Stimulated activated CD4-positive, alpha-beta T cell treated with anti-CD3 and anti-CD28 coated beads, Interleukin-12 subunit alpha, Interleukin-12 subunit beta, amount 100 ng/mL, for 4 hours (primary cell): ENCODE measurements at places on chromosomes 13 and 19.

GRCh38 chr13:30895773-30896172, 10.3 kb upstream of the MEDAG start:
- no peak for DNase-seq

GRCh38 chr19:33472226-33472625, 49.4 kb downstream of the PEPD start:
- DNase-seq = no peak

- DNase-seq = no peak
Measured at GRCh38 chr19:39533003-39533512, 406 bp upstream of the EID2B start.

DNA sequence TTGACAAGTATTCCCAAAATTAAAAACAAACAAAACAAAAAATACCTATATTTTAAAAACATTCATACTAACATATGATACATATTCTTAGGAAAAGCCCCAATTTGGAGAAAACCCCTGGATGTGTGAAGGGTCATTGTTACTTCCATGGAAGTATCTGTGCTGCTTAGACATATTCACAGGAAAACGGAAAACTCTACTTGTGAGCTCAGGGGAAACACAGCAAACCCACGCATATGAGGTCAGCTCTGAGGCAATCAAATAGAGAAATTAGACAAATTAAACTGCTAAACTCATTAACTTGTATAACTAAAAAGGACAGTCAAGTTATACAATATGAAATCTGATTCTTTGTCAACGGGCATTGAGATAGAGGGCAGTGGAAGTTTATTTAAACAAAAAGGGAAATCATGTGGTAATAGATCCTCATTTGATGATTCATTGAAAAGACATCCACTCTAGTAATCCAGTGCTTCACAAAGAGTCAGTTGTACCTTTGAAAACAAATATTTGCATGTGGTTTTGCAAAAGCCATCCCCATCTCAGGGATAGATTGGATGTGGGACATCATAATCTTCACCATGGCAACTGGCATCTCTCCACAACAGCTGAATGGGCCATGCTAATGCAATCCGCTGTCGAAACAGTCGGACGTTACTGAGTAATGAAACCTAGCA, 423.4 kb downstream of the ITGBL1 start:
- DNase-seq = no peak

- no peak for DNase-seq
Measured at GRCh38 chr19:34241513-34242337, 12.6 kb upstream of the GARRE1 start.

- no peak for DNase-seq
Measured at GRCh38 chr13:104984296-104984818, 1551.1 kb downstream of the EFNB2 start.

- DNase-seq = no peak
Measured at GRCh38 chr19:55690769-55691545, 15.9 kb downstream of the EPN1 start.

GRCh38 chr13:24764276-24764630, 284 bp downstream of the RNF17 start:
- DNase-seq = no peak

- DNase-seq = no peak
Measured at GRCh38 chr19:29040951-29041350, 172.0 kb downstream of the UQCRFS1 start.

DNA sequence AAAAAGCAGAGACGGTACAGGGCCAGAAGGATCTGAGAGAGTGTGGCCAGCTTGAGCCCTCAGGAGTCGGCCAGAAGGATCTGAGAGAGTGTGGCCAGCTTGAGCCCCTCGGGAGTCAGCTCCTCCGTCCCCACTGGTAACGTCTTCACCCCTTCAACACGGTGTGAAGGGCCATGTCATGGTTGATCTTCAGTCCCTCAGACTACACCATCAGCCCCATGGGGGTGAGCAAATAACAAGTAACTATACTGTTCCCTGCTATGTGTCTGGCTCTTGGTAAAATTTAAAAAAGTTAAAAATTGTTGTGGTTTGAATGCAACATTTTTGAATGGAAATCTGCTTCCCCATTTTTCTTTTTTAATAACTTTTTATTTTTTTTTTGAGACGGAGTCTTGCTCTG, 1.6 kb upstream of the ZNF8 start:
- no peak for DNase-seq

DNA sequence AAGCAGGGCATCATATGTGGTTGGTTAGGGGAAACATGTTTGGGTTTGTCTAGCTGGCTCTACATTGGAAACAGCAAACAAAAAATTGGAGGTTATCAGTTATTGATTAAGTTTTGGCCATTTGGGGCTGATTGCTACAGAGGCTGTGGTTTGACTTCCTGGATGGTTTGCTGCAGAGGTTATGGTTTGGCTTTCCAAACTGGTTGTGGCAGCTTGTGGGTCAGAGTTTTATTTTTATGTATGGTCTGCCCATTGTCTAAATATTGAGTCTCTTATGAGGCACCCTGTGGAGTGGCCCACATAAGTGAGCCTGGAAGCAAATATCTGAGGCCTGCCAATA, 261.6 kb downstream of the GPC5 start:
- DNase-seq = no peak

- no peak for DNase-seq
Measured at GRCh38 chr19:30439310-30439709, 67.1 kb downstream of the ZNF536 start.

- DNase-seq = no peak
Measured at GRCh38 chr19:42461700-42462324, 19.1 kb upstream of the CXCL17 start.

DNA sequence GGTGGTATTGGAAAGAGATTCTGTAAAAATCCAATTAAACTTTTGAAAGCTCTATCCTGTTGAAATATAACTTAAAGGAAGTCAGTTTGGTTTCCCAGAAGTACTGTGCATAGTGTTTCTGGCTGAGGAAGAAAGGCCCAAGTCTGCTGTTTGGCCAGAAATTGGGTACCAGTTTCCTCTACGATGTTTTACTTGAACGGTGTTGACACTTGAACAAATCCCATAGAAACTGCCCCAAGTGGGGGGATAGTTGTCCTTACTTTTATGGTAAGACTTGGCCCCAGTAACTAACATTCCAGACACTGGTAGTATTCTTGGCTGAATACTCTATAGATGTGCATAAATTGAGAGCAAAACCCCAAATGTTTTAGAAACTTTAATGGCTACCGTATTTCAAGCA, 14.2 kb downstream of the KLF5 start:
- DNase-seq = no peak

DNA sequence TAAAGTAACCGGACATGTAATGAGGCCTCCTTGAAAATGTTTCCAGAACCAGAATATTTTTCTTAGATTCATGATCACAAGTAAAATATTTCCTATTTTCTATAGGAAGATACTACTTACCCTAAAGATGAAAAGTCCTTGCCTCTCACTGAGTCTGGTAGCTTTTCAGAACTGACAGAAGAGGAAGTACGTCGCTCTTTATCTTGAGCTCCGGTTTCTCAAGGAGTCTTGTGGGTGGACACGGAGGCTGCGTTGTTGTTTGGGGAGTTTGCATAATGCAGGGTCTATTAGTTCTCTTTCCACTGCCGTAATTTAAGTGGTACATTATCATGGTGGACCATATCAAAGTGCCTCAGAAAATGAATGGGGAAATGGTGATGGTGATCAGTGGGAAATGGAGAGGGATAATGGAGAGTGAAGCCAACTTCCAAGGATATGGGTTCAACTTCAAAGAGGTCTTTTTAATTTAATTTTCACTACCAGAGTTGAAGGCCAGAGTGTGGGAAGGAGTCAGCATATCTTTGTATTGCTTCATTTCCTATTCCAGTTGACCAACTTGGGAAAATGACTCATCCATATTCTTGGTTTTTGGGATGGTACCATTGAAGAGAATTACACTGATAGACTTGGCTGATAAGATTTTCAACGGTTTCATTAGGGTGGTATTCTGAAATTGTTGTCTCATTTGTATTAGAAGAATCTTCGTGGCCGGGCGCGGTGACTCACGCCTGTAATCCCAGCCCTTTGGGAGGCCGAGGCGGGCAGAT, 23.4 kb downstream of the MBD3L2B start:
- no peak for DNase-seq

GRCh38 chr13:109764470-109765291, 21.7 kb downstream of the IRS2 start:
- no peak for DNase-seq

DNA sequence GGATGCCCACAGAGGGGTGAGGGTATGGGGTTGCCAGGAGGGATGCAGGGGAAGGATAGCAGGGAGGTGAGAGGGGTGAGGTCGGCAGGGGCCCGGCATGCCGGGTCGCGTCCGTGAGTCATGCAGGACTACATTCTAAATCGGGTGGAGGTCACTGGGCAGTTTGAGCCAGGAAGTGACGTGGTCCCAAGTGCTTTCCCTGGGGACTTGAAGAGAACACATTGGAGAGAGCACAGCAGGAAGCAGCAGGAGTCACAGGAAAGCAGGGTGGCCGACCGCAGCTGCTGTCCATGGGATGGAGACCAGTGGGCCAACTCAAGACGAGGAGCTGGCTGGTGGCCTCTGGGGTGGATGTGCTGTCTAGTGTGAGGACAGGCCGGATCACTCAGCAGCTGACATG, 92.0 kb upstream of the WASF3 start:
- DNase-seq = no peak

DNA sequence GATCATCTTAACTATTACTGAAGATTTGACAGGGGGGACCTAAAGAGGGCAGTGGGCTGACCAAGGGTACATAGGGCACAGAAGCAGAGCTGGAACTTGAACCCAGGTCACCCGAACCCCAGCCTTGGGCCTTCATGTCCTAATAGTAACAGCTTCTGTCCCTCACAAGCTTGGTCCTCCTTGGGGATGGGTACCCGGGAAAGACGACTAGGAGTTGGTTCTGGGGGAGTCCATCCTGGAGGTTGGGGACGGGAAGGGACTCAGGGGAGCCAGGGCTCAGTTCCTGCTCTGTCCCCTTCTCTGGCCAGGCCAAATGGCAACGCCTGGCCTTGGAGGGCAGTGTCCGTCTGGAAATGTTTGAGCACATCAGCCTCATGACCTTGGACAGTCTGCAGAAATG, 39.6 kb upstream of the CYP4F8 start:
- DNase-seq = no peak

- no peak for DNase-seq
Measured at GRCh38 chr13:39811051-39811450, 155.6 kb downstream of the COG6 start.

GRCh38 chr13:68057836-68058235, 827.7 kb upstream of the PCDH9 start:
- DNase-seq = no peak

- DNase-seq = no peak
Measured at GRCh38 chr19:9565900-9566705, 18.2 kb downstream of the ZNF121 start.

- no peak for DNase-seq
Measured at GRCh38 chr19:39810424-39810823, 23.5 kb downstream of the DYRK1B start.

- DNase-seq = no peak
Measured at GRCh38 chr19:45158503-45159209, 2.1 kb downstream of the NKPD1 start.

- DNase-seq = no peak
Measured at GRCh38 chr19:15015946-15016542, 33.2 kb upstream of the CASP14 start.

GRCh38 chr13:28685892-28686291, 27.0 kb downstream of the POMP start:
- DNase-seq = no peak

GRCh38 chr13:113596321-113597200, 12.0 kb downstream of the TFDP1 start:
- no peak for DNase-seq

DNA sequence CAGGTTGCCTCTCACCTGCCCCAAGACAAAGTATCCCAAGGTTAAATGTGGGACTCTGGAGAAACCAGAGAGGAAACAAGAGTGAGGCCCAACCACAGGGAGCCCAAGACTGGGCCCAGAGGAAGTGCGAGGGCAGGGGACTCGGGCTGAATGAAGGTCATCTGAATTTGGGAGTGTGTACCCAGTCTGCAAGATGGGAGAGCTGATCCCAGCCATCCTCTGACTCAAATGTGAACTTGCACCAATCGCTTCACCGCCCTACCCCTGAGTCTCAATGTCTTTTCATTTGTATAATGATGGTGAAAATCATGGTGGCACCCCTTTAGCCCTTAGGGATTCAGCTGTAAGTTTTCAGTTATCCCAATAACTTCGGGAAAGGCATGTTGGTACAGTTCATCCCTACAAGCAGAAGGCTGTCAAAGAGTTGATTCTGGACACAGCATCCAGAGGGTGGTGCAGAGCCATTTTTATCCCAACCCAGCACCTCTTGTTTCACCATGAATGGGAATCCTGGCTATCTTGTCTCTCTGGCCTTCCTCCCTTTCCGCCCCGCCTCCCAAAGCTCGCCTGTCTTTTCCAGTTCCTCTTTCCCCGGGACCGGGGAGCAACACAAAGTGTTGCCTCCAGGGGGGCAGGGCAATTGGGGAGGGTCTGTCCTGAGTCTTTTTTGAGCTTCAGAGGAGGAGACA, 123.4 kb downstream of the NUFIP1 start:
- no peak for DNase-seq

- no peak for DNase-seq
Measured at GRCh38 chr19:21699197-21699596, 68.2 kb downstream of the ZNF100 start.

GRCh38 chr13:33212396-33212795, 73.2 kb downstream of the STARD13 start:
- no peak for DNase-seq

DNA sequence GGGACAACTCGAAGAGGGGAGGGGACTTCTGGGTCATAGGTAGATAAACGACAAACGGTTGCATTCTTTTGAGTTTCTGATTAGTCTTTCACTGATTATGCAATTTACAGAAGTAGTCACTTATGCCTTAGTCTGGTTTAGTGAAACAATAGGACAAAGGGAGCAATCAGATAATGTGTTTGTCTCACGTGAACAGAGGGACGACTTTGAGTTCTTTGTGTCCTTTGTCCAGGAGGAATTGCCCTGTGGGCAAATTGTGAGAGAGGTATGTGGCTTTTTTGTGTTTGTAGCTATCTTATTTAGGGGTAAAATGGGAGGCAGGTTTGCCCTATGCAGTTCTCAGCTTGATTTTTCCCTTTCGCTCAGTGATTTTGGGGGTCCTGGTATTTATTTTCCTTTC, 362.9 kb upstream of the PCDH20 start:
- no peak for DNase-seq

DNA sequence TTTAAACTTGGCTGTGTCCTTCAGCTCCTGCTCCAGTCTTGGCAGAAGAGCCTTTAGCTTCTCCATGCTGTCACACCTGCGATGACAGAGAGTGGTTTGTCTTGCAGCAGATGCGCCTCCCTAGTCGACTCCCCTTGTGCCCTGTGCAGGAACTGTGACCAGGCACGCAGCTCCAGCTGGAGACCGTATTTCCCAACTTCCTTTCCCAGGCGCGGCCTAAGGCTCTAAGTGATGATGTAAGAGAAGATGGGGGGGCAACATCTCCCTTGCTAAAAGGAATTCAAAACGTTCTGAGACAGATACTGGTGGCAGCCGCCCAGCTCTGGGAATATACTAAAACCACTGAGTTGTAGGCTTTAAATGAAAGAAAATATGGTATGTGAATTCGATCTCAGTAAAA, 16.3 kb downstream of the DCUN1D2 start:
- no peak for DNase-seq

GRCh38 chr13:52371736-52372247, 34.2 kb downstream of the THSD1 start:
- DNase-seq = no peak

- DNase-seq = no peak
Measured at GRCh38 chr13:65454403-65454802, 1775.7 kb downstream of the PCDH9 start.

GRCh38 chr19:49222528-49222927, 64.9 kb downstream of the TRPM4 start:
- no peak for DNase-seq
